Activated gamma-delta T cell treated with anti-CD3 and anti-CD28 coated beads, Interleukin-2, amount 50 U/mL, for 16 hours (primary cell): ENCODE measurements at places on chromosomes 5 and 9.

- no peak for DNase-seq
These were observed 294.5 kb upstream of the PIK3R1 start for GRCh38 chr5:67921004-67921601.

GRCh38 chr5:36751886-36752285 lies 124.7 kb upstream of the NIPBL start:
- no peak for DNase-seq

DNA sequence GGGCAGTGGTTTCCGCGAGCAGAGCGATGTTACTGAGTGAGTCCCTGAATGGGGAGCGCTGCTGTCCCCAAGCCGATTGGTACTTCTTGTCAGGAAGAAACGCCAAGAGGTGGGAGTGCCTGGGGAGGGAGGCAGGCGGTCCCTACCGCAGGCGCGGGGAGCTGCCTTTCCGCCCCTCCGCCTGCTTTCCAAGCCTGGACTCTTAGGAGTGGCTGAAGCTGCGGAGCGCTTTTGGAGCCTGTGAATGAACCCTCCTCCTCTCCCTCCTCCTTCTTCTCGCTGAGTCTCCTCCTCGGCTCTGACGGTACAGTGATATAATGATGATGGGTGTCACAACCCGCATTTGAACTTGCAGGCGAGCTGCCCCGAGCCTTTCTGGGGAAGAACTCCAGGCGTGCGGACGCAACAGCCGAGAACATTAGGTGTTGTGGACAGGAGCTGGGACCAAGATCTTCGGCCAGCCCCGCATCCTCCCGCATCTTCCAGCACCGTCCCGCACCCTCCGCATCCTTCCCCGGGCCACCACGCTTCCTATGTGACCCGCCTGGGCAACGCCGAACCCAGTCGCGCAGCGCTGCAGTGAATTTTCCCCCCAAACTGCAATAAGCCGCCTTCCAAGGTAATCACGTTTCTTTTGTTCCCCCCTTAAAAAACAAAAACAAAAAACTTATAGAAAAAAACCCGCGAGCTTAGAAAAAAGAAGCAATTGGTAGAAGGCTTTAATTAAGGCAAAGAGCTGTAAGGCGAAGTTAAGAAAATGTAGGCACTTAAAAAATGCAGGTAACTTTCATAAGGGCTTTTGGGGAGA lies at the start of gene VCAN:
TSS of gene VCAN (plus strand) at position 340 of the 808 bp plus-strand sequence. CDS start 11,775 bp downstream, outside the sequence.
- no peak for DNase-seq

DNA sequence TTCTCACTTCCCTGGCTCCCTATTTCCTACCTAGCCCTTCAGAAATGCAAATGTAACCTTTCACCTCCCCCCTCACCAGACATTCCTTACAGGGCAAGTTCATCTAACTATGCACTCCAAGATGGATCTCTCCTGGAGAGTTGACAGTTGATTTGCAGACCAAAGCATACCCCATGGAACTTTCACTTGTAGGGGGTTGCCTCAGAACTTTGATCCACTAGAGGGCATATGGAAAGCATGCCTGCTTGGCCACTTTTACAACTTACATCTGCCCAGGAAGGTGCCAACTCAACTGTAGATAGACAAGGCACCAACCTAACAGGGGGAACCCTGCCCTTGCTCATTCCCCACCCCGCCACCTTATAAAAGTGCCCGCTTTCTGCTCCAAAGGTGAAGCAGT lies 187.8 kb downstream of the NXNL2 start:
- DNase-seq, result no peak

DNA sequence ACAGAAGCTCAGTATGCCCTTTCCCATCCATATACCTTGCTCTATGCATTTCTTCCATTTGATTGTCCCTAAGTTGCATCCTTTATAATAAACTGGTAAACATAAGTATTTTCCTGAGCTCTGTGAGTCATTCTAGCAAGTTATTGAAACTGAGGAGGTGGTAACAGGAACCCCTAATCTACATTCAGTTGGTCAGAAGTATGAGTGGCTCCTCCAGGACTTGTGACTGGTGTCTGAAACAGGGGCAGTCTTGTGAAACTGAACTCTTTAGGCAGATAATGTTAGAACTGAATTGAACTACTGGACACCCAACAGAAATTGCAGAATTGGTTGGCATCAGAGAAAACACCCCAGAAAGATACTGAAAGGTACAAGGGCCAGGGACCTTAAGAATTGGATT lies 133.1 kb upstream of the POU5F2 start:
- DNase-seq, result no peak

DNA sequence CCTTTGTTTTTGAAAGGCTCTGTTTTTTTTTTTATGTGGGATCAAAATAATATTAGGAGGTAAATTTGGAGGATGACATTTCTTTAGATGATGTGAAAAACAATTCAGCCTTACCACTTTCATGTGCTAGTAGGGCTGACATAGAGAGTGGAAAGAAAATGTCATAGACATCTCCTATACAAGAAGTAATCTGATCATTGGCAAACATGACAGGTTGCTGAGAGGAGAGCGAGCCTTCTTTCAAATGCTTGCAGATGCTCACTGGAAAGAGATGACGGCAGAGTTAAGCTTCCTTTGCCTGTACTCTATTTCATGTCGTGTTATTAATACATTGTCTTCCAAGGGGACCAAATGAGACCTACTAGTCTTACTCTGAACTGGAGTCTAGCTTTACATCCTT lies 160.1 kb upstream of the DAP start:
- DNase-seq, result no peak

DNA sequence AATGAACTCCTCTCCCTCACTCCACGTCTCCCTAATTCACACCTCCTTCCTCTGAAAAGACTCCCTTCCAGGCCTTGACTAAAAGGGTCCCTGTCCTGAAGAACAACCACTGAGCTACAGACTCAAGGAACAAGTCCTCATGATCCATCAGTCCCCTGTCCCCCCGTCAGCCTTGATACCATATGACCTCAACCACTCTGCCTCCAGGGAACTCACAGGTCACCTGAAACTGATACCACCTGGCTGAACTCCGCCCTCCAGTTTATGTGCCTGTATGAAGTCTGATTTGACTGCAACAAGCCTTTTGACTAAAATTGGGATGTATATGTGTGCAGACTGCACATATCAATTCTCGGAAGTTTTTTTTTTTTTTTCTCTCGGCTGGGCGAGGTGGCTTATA lies 88.7 kb downstream of the UGCG start:
- no peak for DNase-seq

DNA sequence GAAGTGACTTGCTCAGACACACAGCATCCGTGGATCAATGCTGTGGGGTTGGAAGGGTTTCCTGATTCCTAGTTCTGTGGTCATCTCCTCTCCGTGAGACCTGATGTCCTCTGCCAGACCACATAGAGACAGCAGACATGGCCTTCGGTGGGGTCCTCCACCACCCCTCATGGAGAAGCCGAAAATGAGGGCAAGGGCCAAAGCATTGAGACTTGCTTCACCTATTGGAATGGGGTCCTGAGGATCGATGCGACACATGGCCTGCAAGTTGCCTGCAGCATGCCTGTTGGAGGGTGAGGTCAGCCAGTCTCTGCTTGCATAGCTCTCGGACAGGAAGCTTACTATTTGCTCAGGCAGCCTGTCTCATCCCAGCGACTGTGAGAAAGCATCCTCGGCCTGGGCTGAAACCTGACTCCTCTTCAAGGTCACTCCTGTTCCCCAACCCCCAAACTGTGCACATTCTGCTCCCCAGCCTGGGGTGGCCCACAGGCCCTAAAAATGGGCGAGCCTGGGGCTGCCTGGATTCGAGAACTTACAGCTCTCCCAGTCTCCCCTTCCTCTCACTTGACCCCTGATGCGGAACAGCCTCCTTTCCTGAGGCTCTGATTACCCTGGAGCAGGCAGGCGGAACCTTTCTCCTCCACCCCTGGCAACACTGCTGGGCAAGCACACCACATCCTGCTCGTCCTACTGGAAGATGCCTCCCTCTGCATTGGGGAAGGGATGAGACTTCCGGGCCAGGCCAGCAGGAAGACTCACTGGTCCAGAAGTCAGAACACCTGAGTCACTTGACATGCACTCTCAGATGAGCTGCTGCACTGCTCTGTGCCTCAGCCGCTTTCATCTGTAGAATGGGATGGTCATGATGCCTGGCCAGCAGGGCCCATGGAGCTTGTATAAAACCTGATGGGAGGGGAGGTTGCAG lies 186.9 kb downstream of the RGS3 start:
- DNase-seq, result no peak

DNA sequence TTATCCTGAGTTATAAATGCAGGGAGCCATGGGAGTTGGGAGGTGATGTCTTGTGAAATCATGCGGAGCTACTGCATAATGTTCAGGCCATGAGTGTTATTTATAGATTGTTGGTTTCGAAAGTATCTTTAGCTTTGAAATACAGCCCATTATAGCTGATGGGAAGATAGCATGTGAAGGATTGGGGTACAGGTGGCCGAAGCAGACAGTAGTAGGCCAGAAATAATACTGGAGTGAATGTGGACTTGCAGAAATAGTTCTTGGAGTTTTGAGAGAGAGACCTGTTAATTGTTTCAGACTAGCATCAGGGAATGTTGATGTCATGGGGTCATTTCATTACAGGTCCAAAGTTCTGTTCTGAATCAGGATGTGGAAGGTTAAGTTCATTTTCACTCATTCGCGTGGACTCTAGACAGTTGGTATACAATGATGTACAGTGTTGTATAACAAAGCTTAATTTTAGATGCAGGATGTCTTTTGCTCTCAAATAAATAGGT lies 3.8 kb downstream of the ATP6V1G1 start:
- DNase-seq, result no peak

DNA sequence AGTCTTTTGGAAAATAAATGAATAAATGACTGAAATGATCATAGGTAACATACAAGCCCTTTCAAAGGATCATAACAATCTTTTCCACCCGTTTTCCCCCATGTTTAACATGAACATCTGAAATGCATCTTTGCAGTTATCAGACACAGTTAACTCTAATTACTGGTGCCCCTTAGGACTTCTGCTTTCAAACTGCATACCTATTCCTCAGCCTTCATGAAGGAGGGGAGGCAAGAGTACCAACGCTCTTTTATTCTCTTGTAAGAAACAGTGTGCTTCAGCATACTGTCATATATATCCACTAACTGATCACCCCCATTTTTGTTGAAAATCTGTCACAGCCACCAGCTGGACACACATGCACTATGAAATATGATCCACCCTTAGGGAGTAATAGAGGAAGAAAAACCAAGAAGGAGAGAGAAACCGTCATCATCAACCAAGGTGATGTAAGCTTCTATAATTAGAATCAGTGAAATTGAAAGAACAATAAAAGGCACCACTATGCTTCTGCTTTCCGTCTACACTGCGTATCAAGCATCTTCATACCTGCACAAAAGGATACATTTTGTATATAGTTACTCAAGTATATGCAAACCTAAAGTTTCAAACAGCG lies 98.7 kb downstream of the RAPGEF6 start:
- DNase-seq, result no peak

DNA sequence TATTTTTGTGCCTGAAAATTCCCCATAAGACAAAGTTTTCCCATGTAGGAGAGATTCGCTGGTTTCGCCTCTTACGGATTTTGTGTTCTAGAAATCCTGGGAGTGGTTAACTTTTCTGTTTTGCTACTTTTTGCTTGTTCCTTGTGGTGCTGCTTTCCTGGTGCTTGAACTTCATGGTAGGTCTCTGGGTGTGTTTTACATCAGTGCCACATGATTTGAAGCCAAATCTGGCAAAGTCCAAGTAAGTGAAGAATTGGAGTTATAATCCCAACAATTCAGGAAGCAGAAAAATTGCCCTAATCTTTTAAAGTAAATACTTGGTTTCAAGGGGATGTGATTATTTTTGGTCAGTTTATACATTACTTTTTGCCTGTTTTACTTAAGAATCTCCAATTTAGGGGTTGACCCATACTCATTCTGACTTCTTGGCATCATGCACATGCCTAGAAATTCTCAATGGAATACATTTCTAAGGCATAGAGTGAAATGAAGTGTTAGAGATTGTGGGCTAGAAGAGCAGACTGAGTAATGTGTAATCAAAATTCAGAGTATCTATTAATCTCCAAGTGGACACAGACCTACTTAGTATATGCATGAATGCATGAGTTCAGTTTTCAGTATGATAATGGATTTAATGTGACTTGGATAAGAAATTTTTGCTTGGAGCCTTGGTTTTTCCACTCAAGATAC lies 189.7 kb downstream of the CSNK1G3 start:
- no peak for DNase-seq

- no peak for DNase-seq
These were observed 45.0 kb downstream of the TSPAN17 start for GRCh38 chr5:176692326-176692725.

DNA sequence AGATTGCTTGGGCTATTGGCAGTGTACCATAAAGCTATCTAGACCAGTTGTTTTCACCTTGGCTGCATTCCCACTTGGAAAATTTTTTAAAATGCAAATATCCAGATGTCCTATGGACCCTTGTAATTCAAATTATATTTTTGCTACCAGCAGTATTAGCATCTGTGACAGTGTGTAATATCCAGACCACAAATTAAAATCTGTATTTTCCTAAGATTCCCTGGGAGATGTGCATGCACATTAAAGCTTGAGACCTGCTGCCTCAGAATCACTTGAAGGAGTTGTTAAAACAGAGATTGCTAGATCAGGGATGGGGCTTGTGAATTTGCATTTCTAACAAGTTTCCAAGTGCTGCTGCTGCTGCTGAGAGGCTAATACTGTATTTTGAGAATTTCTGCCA lies 381.2 kb upstream of the PDE4D start:
- DNase-seq, result no peak

DNA sequence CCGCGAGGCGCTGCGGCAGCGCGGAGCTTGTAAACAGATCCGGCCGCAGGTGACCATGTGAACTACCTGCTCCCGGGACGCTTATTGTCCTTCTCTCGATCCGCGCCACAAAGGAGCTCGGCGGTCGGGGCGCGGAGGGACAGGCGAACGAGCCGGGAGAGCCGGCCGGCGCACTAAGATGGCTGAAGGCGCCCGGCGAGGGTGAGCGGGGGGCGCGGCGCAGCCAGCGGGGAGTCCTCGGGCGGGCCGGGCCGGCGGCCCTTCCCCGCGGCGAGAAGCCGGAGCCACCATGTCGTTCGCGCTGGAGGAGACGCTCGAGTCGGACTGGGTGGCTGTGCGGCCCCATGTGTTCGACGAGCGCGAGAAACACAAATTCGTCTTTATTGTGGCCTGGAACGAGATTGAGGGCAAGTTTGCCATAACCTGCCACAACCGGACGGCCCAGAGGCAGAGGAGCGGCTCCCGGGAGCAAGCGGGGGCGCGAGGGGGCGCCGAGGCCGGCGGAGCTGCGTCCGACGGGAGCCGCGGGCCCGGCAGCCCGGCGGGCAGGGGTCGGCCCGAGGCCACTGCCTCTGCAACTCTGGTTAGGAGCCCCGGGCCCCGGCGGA lies 535 bp downstream of the JMY start:
- DNase-seq, result no peak
